ENCODE measurements at places on chromosomes 12 and 14.
A peak's percentile ranks its signal among the peaks of the same experiment; 100 is the strongest.

GRCh38 chr14:67718265-67718664, 16.6 kb downstream of the RDH12 start:
- DNase-seq: no peak

DNA sequence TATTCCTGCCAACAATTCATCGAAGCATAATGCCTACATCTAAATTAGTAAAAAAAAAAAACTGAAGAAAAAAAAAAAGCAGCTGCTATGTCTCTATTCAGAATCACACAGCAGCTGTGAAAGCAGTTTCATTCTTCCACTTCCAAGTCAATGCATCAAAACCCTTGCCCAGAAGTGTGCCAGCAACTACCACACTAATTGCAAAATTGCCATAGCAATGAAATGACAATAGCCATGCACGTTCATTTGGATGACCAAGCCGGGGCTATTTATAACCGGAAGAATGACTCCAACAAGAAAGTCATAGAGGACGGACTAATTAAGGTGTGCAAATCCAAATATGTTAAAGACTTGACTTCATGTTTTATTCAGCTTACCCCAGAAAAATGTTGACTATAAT, 42.5 kb downstream of the SLC2A13 start:
- DNase-seq: no peak

DNA sequence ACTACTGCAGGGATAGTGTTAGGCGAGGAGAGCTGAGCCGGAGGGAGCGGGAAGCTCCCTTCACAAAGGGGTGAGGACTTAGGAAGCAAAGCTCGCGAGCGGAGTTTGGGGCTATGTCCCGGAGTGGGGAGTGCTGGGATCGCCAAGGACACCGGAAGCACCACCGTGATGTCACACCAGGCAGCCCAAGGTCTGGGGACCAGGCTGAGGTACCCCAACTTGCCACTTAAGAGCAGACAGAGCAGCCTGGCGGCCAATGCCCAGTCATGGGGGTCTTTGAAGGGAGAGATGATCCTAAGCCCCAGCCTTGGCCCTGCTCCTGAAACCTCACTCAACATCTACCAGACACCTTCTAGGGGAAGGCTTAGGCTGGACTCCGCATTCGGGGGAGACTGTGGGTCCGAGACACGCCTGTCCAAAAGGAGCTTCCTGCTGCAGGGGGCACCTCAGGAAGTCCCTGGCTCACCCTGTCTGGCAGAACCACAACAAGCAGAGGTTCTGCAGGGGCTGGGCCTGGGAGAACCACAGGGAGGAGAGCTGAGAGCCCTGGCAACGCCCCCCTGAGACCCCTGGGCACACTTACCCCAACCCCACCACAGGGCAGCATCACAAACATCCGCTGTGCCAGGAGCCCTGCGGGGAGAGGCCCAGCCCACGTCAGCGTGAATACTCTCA, 17.8 kb downstream of the SLC48A1 start:
- DNase-seq: no peak

DNA sequence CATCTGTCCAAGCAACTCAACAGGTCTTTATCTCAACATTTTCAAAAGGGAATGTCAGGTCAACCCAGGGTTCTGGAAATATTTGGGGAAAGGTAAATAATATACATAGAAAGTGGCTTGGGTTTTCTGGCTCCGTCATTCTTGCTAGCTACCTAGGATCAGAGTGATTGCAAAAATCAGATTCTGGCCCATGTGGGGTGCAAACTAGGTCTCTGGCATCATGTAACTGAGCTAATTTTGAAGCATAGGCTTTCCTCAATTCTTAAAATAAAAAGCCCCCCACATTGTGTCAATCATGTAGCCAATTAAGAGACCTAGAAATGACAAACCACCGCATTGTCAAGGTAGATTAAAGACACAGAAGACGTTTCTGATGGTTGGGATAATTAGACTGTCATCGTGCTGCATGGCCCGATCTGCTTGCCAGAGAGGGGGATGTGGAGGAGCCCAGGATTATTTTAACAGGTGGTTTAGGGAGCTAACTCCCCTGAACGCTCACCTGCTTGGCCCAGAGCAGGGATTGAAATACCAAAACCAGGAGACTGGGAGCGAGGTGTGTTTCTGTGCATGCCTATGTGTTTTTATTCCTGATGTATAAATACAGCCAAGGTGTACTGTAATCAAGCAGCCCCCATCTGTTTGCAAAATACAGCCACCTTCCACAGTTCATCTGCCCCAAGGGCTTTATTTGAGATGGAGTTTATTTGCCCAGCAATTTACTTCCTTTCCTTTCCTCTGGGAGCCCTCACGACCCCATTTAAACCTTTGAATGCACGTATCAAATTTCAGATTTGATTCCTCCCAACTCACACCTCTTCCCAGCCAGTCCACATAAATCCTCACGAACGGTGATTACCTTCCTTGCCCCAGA, 189.5 kb downstream of the TTC8 start:
- DNase-seq: no peak

DNA sequence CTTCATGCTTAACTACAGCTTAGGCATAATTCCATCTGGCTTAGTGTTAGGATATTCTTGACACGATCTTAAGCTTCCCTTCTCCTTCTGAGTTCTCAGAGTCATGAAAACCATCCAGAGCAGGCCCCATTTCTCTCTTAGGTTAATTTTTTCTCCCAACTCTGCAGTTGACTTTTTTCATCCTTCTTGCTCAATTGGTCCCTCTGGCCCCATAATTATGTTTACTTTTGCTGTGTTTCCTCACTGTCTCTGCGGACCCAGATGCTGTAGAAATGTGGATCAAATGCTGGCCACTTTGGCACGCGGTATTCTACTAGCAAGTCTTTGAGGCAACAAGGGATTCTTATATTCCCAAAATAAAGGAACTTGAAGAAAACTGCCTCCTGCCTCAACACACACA, 9.5 kb downstream of the TMEM132C start:
- no peak for DNase-seq

DNA sequence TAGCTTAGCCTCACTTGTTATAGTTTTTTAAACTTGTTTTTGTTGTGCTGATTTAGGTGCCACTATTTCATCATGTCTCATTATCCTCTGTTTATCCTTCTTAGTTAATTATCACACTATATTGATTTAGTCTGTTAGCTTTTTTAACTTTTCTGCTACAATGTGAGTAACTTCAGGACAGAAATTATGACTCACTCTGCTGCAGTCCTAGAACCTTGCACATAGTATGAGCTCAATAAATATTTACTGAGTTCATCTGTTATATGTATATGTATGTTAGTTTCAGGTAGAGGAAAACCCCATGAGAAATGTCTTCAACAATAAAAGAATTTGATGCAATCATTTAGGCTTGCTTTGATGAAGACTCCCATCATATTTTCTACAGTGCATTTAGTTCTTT, 224.3 kb upstream of the NAV3 start:
- DNase-seq: no peak

GRCh38 chr12:62517887-62518286, 51.3 kb downstream of the MON2 start:
- DNase-seq: no peak

DNA sequence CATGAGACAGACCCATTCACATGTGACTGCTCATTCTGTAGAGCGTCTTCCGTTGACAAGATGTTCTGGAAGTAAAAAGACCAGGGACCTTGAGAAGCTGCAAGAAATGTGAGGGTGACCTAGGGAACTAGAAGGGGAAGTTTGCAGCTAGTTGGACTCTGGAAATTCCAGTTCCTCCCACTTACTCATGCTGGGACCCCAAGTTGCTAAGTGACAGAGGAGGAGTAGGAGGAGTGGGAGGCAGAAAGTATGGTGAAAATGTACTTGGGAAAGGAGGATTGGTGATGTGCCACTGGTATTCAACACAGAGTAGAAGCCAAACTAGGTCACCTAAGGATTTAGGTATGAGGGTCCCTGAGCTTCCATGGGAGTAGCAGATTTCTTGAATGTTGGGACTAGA, 132.4 kb downstream of the KCNA5 start:
- DNase-seq: peak; percentile 33

GRCh38 chr12:8078398-8078797, 3.7 kb upstream of the NECAP1 start:
- peak; percentile 82 for DNase-seq

DNA sequence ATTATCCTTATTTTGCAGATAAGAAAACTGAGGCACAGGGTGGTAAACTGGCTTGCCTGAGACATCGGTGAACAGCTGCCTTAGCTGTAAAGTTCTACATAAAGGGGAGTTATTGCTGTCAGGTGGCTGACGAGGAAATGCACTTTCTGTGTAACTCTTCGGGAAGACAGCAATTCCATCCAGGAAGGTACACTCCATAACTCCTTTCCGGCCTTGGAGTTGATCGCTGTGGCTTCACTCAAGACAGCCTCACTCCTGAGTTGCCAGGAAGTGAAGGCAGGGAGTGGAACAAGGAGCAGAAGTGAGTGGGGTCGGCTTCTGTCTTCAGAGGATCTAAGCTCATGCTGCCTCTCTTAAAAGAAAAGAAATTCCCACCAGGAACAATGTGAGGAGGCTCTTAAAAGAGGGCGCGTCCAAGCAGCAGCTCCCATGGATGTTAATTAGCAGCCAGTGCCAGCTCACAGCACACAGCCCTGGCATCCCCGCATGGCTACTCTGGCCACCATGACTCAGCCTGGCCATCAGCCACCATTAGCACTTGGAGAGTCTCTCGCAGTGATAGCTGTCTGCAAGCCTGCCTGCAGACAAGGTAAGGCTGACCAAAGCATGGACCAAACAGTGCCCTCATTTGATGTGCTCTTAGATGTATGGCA, 60.3 kb downstream of the NUAK1 start:
- DNase-seq: no peak

DNA sequence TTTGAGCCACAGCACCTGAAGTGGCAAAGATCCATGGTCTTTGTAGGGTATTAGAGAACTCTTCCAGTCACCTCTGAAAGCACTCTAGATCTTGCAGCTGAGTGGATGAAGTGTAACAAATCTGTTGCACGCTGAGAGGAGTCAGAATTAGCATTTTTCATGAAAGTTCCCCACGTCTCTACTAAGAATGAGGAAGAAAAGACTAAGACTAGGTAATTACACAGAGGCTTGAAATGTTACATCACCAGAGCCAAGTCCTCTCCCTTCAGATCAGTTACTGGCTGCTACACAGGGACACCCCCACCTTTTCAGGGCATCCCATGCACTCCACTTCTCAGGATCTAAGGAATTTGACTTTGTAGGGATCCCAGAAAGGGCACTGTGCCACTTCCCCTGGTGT, 98.6 kb upstream of the FKBP4 start:
- peak; percentile 30 for DNase-seq

- DNase-seq: no peak
Measured at GRCh38 chr12:56723352-56723751, 1.7 kb downstream of the NACA start.

- DNase-seq: peak; percentile 64
Measured at GRCh38 chr14:77040741-77041653, 12.5 kb upstream of the IRF2BPL start.

DNA sequence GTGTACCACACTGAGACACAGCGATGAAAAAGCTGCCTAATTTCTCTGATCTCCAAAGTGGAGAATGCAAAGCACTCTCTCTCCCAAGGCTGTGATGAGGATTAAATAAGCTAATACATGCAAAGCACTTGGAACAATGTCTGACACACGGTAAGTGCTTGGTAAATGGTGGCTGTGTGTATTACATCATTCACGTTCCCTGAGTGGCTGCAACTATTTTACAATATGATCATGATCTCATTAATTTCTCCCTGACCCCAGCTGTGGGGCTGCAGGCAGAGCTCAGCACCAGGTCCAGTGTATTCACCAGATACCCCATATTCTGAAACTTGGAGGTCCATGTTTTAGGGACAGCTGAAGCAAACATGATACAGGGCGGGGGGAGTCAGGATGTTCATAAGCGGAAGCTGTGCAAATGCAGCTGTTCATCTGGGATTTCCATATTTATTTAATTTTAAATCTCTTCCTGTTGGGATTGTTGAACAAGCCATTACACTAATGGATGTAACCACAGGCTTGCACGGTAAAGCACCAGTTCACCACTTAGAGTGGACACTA, 106.4 kb downstream of the CCDC60 start:
- DNase-seq: no peak

DNA sequence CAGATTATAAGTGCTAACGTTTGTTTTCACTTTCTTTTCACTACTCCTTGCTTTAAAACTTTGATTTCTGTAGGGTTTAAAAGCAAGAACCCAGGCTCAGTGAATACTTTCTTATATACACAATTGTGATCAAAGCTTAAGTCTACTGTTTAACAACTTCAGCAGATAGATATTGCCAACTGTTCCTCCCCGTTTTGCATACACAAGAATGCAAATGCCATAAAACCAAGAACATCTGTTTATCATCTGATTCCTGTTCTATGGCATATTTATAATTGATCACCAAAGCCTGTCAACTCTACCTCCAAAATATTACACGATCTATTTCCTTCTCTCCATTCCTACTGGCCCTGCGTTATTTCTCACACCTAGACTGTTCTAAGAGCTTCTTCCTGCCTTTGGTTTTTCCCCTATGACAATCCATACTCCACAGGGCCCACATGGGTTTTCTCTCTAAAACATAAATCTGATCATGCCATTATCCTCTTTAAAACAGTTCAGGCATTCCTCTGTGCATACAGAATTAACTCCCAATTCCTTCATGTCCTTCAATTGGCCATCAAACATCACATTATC, 15.9 kb downstream of the MED13L start:
- no peak for DNase-seq

DNA sequence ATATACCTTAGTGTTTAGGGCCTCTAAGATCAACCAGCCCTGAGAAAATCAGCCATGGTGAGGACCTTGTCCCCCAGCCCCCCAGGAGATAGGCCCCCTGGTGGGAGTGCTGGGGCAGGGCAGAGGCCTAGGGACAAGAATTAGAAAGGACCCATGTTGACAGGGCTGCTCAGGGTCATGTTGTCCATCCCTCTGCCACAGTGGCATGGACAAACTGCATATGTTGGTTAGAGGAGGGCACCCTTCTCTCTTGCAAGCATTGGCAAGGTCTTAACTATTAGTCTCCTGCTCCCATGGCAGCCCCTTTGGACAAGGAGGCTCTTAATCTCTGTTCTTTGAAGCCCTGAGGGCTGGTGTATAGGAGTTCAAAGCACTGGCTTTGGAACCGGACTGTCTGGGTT, 755 bp upstream of the PTPN6 start:
- peak; percentile 29 for DNase-seq

GRCh38 chr12:62519043-62519442, 52.4 kb downstream of the MON2 start:
- no peak for DNase-seq

DNA sequence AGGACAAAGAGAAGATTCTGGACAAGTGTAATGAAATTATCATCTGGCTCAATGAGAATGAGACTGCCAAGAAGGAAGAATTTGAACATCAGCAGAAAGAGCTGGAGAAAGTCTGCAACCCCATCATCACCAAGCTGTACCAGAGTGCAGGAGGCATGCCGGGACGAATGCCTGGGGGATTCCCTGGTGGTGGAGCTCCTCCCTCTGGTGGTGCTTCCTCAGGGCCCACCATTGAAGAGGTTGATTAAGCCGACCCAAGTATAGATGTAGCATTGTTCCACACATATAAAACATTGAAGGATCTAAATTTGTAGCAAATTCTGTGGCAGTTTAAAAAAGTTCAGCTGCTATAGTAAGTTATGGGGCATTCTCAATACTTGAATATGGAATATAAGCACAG, 174.3 kb upstream of the CCND2 start:
- no peak for DNase-seq

GRCh38 chr12:26298785-26299621, 103.6 kb downstream of the SSPN start:
- DNase-seq: peak; percentile 71

Measured in suppressor macrophage (primary cell).